ENCODE measurements at places on chromosomes 3 and 15.

DNA sequence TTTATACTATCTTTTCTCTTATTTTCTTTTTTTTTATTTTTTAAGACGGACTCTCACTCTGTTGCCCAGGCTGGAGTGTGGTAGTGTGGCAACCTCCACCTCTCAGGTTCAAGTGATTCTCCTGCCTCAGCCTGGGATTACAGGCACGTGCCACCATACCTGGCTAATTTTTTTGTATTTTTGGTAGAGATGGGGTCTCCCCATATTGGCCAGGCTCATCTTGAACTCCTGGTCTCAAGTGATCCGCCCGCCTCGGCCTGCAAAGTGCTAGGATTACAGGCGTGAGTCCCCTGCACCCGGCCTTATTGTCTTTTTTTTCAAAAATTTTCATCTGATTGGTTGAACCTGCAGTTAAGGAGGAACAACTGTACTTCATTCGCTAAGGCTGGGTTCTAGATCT is 21.8 kb downstream of the ABHD2 start:
- no peak for DNase-seq

GRCh38 chr15:39455471-39455991 is 125.3 kb upstream of the THBS1 start:
- no peak for DNase-seq

GRCh38 chr3:58688574-58688973 is 22.0 kb upstream of the FAM3D start:
- no peak for DNase-seq

- no peak for DNase-seq
These were observed 437.3 kb upstream of the BCHE start for GRCh38 chr3:166274351-166275023.

DNA sequence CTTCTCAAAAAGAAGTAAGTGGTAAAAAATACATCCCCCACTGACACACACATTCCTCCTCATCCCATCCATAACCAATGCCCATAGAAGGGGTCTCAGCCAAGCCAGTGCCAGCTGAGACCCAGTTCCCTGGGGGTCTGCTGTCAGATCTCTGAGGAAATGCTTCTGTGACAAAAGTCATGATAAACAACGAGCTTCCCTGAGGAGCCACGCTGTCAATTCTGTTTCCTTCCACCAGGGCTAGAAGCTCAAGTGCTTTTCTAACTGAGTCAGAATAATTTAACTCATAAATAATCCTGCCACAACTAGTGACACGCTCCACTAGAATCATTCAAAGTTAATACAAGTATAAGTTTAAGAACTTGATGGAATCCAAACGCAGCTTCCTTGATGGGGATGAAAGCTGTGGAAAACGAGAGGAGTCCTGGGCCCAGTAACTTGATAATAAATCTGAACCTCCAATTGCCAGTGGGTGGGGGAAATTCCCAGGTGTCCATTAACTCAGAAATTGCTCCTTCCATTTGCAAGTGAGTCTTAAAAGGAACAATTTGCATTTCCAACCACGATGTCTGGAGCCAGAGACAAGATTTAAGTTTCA is 348.7 kb upstream of the LMCD1 start:
- no peak for DNase-seq

DNA sequence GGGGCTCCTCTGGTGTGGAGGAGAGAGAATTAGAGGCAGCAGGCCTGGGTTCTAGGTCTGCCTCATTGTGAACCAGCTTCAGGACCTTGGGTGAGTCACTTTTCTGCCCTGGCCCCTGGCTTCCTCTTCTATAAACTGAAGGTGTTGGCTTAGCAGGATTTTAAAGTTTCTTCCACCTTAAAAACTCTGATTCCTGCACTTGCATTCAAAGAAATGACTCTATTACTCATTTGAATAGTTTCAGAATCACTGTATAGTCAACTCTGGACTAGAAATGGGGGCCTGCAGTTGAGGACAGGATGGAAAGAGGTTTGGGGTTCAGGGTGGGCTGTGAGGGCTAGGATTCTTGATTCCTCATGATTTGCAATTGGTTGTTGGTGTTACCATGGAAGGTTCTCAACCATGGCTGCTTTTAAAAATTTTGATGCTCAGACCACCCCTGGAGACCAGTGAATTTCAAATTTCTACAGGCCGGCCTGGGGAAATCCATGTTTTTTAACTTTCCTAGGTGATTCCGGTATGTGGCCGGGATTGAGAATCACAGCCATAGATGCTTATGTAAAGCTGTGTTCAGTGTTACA is 19.9 kb downstream of the SMAD3 start:
- DNase-seq = no peak
